ENCODE measurements at places on chromosomes 6 and 20.

DNA sequence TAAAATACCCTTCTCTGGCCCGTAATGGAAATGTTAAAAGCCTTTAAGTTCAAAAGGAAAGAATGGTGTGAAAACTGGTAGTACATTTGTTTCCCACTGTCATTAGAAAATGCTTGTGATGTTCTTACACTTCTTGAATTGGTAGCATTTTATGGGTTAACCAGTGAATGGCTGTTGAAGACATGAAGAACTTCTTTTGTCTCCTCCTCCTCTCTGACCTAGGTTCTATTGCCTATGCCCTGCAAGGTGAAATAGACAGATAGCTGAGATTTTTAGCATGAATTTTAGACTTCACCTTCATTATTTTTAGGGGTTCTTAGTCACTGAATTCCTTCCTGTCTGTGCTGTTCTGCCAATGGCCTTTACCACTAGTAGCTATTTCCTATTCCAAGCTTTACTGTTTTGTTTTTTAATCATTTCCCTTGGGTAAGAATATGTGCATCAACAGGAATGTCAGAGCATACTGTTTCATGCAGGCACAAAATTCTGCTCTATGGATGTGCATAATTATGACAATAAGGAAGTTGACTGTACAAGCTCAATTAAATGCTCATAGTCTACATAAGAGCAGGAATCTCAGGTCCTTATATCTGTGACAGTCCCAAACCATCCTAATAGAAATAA lies 4.9 kb downstream of the TNFAIP3 start:
- no peak for DNase-seq

DNA sequence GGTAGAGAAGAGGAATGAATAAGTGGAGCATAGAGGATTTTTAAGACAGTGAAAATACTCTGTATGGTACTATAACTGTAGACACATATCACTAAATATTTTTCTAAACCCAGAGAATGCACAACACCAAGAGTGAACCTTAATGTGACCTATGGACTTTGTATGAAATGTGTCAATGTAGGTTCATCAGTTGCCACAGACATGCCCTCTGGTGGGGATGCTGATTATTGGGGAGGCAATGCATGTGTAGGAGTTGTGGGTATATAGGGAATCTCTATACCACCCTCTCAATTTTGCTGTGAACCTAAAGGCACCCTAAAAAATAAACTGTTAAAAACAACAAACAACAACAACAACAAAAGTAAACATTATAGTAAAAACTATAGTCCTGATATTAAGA lies 293.7 kb downstream of the RNF144B start:
- DNase-seq, result no peak

- DNase-seq, result peak; percentile 35
Measured at GRCh38 chr6:11654876-11655275, 117.3 kb downstream of the TMEM170B start.

GRCh38 chr20:1005452-1006027 lies 3.4 kb upstream of the RSPO4 start:
- no peak for DNase-seq

GRCh38 chr6:132811276-132811675 lies 3.1 kb upstream of the RPS12 start:
- DNase-seq, result no peak

DNA sequence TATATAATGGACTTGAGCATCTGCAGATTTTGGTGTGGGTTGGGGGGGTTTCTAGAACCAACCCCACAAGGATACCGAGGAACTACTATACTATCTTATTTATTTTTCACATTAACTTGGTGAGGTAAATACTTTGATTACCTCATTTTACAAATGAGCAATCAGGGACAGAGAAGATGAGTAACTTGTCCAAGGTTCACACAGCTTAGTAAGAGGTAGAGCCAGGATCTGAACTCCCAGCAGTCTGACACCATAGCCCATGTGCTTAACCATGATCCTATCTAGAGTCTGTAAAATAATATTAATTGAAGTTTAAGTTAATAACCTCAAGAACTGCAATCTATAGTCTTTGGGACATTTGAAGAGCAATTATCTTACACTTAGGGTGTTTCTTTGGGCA lies 28.6 kb downstream of the DHX35 start:
- DNase-seq, result no peak

DNA sequence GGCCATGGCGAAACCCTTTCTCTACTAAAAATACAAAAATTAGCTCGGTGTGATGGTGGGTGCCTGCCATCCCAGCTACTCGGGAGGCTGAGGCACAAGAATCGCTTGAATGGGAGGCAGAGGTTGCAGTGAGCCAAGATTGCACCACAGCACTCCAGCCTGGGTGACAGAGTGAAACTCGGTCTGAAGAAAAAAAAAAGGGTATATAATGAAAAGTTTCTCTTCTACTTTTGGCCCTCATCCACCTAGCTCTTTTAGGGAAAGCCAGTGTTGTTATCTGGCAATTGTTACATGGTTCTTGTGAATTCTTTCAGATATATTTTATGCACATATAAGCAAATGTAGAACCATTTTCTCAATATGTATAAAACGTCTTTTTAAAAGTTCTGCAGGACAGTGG lies 19.0 kb downstream of the KIF3B start:
- no peak for DNase-seq

DNA sequence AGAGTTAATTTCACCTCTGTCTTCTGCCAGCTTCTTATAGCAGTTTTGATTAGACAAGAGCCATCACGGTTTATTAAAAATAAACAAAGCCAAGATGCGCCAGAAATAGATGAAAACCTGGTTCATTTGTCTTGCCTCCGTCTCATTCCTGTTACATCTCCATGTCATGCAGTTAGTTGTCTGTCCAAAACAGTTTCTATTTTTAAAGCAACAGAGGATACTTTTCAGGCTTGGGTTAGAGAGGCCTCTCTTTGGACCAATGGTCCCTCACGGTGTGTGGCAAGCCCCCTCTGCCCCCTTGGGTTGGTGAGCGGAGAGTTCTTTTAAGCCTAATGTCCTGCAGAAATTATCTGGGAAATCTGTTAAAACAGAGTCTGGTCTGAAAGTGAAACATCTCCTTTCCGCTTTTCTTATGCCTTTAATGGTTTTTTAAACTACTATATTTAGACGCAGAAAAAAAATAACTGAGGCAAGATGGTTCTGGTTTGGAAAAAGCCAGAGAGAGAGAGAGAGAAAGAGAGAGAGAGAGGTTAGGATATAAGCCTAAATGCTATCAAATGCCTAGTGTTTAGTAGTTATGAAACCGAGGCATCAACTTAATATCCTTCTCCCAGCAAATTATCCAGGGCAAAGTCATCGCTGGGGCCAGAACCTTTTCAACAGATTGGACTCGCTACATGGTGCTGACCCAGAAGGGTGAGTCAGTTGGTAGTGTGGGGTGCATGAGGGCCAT lies 64.5 kb downstream of the ZDHHC14 start:
- no peak for DNase-seq
